ENCODE measurements at places on chromosomes 16 and 17.

GRCh38 chr16:1174477-1175357 is 21.8 kb downstream of the CACNA1H start:
- DNase-seq = no peak

DNA sequence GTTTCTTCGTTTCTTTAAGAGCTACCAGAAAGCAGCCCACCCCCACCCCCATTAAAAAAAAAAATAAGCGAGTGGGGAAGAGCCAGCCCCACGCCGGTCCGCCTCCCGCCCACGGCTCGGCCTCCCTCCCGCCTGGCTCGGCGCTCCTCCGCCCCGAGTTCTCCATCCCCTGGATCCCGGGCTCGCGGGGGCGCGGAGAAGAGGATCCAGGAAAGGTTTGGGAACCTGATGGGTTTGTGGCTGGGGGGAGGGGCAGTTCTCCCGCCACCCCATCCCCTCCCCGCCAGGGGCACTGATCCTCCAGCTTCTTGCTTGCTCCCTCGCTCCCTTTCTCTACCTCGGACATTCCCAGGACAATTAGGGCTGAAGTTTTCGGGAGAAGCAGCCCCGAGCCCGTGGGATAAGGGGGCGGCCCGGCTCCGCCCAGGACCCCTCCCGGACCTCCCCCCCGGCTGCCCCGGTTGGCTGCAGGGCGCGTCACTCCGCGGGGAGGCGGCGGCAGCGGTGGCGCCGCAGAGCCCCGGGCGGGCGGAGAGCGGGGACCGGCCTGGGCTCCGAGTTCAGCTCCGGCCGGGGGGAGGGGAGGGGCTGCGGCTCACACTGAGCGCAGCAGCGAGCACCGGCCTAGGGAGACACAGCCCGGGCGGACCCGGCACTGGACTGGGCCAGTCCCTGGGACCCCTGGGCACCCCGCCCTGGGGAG is 1.0 kb upstream of the SALL1 start:
- no peak for DNase-seq

DNA sequence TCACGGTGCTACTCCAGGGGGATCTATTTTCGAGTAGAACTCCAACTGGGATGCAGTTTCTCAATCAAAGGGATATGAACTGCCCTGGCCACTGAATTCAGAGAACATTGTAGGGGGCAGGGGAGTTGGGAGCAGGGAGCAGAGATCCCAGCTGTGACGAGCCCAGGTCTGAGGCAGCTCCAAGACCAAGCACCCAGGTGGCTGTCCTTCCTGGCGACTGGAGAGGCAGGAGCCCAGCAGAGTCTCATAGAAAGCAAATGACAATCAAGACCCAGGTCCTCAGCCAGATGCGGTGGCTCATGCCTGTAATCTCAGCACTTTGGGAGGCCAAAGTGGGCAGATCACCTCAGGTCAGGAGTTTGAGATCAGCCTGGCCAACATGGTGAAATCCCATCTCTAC is 60.1 kb downstream of the TK2 start:
- no peak for DNase-seq

GRCh38 chr17:80847496-80848230 is 144.0 kb upstream of the CHMP6 start:
- DNase-seq = peak; percentile 71

- DNase-seq = no peak
Measured at GRCh38 chr16:84566545-84567257, 51.2 kb downstream of the COTL1 start.

GRCh38 chr17:18117533-18117932 is 9.0 kb downstream of the MYO15A start:
- DNase-seq = no peak

GRCh38 chr16:55663225-55663624 is 7.4 kb downstream of the SLC6A2 start:
- DNase-seq = no peak

DNA sequence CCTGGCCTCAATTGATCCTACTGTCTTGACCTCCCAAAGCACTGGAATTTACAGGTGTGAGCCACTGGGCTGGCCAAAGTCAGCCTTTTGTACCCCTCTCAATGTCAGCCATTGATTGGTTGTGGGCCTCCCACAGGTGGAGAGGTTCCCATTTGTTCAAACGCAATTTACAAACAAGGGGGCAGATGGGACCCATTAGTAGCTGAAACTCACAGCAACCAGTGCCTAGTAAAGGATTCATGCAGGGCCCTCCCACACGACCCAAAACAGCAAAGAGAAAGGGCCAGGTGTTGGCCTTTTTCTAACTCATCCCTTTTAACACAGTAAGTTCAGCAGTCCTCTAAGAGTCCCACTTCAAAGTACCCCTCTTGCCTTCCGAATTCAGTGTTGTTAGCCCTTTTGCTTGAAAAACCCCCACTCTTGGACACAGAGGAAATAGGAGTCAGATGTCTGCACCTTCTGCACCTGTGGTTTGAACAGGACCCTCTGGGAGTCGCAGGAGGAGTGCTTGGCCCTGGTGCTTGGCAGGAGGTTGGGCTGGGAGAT is 89.2 kb downstream of the PITPNC1 start:
- DNase-seq = no peak

DNA sequence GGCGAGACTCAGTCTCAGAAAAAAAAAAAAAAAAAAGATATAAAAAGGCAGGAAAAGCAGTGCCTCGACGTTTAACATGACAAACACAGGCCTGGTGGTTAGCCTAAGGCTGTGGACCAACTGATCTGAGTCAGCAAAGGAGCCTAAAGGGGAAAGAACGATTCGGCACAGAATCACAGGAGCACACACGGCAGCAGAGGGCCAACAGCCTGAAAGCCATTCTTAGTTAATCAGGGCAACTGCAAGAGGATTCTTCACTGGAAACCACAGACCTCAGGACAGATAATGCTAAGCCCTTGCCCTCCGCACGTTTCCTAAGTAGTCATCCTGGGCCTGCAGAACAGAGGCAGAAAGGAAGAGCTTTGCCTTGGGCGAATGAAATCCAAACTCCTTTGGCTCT is 14.7 kb downstream of the TMEM11 start:
- no peak for DNase-seq

DNA sequence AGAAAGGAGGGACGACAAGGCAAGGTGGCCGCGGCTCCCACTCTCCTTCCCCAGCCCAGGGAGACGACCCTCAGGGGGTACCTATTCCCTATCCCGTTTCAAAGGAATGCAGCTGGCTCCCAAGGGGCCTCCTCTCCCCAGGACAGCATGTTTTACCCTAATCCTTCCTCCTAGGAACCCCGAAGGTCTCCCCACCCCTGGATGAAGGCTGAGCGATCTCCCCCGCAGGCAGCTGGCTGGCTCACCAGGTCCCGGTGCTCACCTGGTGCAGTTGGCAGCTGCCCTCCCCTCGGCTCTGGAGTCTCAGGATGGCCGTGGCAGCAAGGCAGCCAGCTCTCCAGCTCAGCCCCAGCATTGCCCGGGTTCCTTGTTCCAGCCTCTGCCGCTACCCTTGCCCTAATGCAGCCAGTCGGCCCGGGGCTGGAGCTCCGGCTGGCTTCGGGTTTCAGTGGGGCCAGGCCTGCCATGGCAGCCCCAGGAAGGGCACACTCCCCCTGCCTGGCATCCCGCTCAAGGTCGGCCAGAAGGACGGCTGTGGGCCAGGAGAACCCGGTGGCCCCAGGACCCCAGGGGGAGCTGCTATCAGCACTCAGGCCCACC is 4.6 kb downstream of the CLUH start:
- no peak for DNase-seq

DNA sequence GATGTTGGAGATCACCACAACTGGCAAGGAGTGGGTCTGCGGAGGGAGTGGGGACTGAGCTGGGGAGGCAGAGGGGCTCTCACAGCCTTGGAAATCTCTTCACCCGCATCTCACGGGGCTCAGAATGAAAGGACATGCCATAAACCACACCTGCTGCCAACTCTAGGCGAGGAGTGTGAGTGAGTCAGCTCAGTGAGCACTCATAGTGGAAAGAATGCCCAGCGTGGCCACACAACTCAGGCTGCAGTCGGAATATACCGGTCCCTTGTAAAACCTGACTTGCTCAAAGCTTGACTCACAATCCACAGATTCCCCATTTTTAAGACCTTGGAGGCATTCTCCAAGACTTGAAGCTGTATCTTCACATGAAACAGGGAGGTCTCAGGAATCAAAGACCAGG is 36.7 kb downstream of the STAT5A start:
- DNase-seq = no peak

DNA sequence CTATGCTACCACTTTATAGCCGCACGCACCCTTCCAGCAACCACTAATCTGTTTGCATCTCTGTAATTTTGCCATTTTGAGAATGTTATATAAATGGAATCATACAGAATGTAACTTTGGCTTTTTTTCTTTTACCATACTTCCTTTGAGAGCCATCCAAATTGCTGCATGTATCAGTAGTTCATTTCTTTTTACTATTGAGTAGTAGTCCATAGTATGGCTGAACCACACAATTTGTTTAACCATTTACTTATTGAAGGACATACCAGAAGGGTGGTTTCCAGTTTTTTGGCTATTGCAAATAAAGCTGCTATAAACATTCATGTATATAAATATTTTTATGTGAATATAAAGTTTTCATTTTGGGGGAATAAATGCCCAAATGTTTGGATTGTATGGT is 8.8 kb downstream of the TENT4B start:
- DNase-seq = no peak

DNA sequence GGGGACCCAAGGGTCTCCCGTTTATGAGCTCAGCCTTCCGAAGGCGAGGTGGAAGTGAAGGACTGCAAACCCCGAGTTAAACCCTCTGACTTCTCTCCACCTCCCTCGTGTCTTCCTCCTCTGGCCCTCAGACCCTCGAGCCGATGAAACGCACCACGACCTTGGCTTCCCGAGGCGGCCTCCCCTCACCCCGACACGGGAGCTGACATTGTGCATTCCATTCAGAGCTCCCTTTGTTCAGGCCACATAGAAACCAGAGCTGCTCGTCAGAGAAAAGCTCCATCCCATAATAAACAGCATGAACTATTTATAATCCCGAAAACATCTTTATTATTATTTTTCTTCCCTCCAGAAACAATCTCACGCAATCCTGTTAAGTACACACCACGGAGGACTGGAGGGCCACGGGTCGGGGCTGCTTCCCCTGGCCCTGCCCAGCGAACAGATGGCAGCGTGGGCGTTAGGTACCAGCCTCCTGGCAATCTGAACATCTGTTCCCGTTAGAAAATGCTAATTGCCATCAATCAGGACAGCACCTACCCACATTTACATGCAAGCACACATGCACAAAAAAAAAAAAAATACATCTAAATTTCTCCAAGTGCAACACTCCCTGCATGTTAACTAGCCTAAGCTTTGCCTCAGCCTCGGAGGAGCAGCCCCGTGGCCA is 145.7 kb downstream of the RBFOX3 start:
- no peak for DNase-seq

Data from activated T-helper 1 cell treated with Interleukin-2 at 50 U/mL for 16 hours (primary cell).